ENCODE measurements at places on chromosomes 1 and 21.

DNA sequence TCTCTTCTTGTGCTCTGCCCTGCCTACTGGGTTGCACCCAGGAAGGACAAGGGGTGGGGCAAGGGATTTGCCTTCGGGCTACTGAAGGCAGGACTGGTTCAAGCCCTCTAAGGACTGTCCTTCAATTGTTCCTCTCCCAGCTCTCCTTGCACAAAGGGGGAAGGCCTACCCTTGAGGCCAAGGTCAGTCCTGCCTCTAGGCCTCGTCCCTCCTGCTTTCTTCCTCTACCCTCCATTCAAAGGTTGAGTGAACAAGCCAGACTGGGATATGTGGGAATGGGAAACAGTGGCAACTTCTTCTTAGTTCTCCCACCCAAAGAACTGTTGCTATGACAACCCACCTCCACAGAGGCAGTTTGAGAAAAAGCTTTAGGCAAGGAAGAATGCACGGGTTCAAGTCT, 2.7 kb downstream of the LURAP1 start:
- DNase-seq, result no peak

DNA sequence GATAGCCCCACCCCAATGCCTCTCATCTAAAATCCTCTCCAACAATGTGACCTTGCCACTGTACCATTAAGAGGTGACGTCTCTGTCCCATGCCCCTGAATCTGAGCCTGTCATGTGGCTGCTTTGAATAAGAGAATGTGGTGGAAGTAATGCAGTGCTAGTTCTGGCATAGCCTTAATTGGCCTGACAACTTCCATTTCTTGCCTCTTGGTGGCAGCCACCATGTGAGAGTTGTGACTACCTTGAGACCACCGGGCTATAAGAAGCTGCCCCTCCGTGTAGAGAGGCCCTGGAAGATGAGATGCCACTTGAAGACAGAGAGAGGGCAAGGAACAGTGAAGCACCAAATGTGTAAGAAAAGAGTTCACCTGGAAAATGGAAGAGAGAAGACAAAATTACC, 95.4 kb downstream of the POFUT2 start:
- DNase-seq, result no peak

DNA sequence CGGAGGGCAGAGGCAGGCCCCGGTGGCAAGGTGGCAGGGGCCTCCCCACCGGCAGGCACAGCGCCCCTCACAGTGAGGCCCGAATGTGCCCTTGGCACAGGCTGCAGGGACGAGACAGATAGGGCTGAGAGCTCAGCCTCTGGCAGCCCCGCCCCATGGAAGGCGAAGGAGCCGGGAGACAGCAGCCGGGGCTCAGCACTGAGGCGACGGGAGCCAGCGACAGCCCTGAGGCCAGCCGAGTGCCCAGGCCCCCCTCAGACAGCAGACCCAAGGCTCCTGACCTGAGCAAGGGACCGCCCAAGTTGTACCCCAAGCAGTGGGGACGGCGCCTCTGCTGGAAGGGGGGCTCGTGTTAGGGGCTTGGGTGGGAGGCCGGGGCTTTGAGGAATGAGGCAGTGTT, 43.1 kb downstream of the ARHGEF16 start:
- no peak for DNase-seq

GRCh38 chr1:235725434-235725833, 75.8 kb upstream of the GNG4 start:
- DNase-seq, result no peak

- DNase-seq, result no peak
Observed at GRCh38 chr1:5988596-5989285, 3.5 kb downstream of the NPHP4 start.

DNA sequence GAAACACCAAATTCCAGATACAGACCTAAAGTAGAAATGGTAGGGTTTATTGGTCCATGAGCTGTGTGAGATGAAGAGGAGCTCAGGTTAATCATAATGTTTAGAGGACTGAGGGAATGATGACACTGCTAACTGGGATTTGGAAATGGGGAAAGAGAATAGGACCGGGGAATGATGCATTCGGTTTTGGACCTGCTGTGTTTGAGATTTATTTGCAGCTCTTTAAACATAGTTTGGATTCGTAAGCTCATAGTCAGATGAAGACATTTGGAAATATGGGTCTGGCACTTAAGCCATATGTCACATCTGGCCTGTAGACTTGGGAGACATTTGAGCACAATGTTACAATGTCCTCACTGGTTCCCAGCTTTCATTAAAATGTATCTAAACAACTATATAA, 127.9 kb upstream of the DUSP10 start:
- no peak for DNase-seq
